ENCODE measurements at places on chromosomes 12 and 14.

- no peak for DNase-seq
Observed at GRCh38 chr12:58502841-58503240, 417.5 kb downstream of the LRIG3 start.

DNA sequence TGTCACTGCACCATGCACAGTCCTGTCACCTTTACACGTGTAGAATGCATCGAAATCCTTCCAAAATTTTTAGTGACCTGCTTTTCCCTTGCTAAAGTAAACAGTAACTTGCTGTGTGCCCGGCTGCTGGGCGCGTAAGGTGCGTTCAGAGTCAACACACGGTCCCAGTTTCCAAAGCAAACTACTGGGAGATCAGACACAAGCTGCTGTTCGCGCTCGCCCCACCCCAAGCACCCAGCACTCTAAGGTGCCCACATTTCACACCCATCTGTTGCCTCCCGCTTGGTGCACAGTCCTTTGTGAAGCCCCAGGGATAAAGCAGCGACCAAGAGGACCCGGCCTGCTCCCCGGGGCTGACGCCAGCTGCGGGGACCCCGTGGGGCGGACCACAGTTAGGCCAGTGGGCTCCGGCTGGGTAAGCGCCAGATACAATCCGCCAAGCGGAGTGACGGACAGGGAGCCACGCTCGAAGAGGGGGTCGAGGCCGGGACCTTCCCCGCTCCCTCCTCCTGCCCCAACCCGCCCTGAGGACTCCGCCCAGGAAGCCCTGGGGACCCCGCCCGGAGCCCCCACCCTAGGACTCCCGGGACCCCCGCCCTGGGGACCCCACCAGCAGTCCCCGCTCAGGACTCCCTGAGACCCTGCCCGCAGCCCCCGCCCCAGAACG lies 633 bp downstream of the STX2 start:
- peak; percentile 62 for DNase-seq

DNA sequence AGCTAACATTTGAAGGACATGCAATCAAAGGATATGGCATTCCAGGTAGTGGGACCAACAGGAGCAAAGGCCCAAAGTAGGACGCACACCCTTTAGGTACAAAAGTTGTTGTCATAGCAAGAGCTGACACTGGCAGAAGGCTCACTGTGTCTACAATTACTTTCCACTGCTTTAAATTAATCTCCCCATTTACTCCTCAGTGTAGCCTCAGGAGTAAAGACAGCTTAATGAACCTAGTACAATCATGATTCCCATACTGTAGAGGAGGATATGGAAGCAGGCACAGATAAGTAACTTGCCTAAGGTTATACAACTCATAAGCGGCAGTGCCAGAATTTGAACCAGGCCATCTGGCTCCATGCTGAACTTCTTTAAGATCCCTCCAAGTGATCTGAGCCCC lies 212.9 kb upstream of the SFSWAP start:
- DNase-seq = no peak

GRCh38 chr12:41465526-41465925 lies 277.4 kb downstream of the PDZRN4 start:
- no peak for DNase-seq

- DNase-seq = peak; percentile 83
Observed at GRCh38 chr14:64209444-64210131, 84.6 kb downstream of the ESR2 start.

GRCh38 chr14:81509321-81509720 lies 24.3 kb downstream of the SEL1L start:
- DNase-seq = no peak

GRCh38 chr14:105857826-105858675 lies 331.7 kb downstream of the TMEM121 start:
- DNase-seq = peak; percentile 46

DNA sequence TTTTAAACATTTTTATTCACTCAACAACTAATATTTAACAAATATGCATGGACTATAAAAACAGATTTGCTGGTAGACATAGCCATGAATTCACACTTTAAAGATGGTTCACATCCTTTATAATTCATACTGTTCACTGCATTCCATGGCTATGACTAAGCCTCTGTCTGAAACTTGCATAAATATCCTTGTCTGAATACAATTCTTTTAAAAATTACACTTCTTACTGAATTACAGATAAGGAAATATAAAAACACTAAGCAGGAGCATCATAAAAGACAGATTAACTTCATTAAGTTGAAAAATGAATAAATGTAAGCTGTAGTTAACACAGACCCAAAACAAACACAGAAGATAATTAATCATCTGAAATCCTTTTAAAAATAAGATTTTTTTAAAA lies 53.8 kb downstream of the GXYLT1 start:
- no peak for DNase-seq

DNA sequence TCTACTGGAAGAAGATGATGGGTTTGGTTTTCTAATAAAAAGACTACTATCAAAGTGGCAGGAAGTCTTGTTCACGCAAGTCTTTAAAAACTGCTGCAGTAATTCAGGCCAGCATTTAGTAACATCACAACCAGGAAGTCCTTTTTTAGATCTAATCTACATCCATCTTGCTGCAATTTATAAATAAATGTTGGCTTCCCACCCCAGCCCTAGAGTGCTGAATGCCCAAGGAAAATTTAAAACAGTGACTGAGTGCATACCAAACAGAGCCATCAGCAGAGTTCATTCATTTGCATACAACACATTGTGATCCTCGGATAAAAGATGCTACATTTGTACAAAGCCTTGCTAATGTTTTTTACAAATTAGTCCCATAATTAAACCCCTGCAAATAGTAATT lies 72.1 kb downstream of the PHLDA1 start:
- no peak for DNase-seq

- no peak for DNase-seq
Observed at GRCh38 chr12:49646871-49647654, 23.7 kb downstream of the PRPF40B start.

DNA sequence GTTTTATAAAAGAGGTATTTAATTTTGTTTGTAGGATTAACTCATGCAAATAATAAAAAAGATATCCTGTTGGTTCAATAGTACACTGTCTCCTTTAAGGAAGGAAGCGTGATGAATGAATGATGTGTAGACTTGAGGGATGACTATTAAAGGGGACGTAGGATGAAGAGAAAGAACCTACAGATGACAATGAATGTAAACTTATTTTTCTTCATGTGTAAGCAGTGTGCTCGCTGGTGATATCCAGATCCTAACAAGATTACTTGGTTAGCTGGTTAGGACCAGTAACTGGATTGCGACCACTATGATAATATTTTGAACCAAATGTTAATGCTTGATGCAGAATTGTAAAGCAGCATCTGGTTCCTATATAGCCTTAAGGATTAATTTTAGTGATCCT lies 2.6 kb downstream of the ARF6 start:
- no peak for DNase-seq

- DNase-seq = no peak
Observed at GRCh38 chr12:497501-498160, 37.9 kb downstream of the B4GALNT3 start.

GRCh38 chr12:62075870-62076269 lies 184.3 kb upstream of the USP15 start:
- DNase-seq = no peak

- DNase-seq = no peak
Observed at GRCh38 chr12:71748081-71748850, 6.4 kb upstream of the RAB21 start.

GRCh38 chr12:69056743-69057515 lies 124.0 kb upstream of the CPM start:
- DNase-seq = no peak
